ENCODE measurements at places on chromosomes 5 and 9.

- DNase-seq: no peak
Measured at GRCh38 chr5:178332210-178332641, 99.6 kb upstream of the PHYKPL start.

DNA sequence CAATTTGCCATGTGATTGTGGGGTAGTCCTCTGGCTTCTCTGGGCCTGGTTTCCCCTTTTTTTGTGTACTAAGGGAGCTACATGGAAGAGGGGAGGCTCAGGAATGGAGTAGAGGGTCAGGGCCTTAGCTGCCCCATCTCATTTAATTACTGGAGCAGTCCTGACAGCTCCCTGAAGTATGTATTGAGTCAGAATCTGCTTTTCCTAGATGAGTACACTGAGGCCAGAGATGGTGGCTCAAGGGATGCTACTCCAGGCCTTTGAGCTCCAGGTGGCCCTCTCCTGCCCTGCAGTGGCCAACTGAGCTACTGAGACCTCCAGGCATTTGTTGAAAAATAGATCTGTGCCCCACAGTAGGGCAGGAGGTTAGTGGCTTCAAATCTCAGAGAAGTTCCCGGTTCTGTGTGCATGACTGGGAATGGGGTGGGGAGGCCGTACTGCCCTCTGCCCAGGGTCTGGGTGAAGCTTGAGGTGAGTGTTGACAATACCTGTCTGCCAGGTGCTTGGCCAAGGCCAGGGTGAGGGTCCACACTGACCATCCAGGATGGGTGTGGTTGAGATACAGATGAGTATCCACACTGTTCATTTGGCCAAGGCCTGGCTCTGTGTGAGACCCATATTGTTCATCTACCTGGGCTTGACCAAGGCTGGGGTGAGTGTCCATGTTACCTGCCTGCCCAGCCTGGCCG, 45.7 kb downstream of the CXXC5 start:
- no peak for DNase-seq

DNA sequence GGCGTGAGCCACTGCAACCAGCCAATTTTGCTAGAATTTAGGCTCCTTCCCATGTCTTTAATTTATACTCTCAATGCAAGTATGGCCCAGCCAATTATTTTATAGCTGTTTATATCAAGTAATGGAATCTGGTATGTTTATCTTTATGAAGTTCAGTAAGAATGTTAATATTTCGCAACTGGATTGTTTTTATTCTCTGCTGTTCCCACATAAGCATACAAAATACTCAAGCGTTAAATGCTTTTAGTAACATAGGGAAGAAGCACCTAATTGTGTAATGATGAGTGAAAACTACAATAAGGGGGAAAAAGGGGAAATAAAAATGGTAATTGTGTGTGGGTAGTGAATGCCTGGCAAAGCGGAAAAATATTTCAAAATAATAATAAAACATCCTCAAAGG, 21.3 kb downstream of the PWWP2A start:
- DNase-seq: peak; percentile 38

GRCh38 chr5:110053824-110054223, 364.1 kb downstream of the MAN2A1 start:
- DNase-seq: no peak

- DNase-seq: no peak
Measured at GRCh38 chr9:8890695-8891094, 1091.1 kb upstream of the DMAC1 start.

DNA sequence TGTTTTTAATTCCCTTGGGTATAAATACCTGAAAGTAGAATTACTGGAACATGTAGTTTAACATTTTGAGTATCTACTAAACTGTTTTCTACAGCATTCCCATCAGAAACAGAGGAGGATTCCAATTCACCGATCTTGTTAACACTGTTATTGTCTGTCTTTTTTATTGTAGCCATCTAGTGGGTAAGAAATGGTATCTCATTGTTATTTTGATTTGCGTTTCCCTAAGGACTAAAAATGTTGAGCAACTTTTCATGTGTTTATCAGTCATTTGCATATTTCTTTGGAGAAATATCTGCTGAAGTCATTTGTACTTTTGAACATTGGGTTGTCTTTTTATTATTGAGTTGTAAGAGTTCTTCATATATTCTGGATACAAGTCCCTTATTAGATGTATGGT, 135.2 kb upstream of the NFIL3 start:
- no peak for DNase-seq

DNA sequence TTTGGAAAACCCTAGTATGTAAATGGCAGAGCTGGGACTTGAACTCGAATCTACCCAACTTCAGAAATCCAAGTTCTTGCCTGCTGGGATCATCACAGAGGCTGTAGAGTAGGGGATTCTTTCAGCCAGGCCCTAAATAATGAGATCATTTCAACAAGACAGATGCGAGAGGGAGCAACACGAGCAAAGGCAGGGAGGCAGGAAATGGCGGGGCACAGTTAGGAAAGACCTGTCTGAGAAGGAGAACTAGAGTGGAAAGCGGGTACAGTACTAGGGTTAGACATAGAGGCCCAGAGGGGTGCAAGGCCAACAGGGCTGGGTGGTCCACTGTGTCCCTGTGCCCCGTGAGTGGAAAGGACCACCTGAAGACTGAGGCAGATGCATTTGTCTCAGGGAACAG, 46.1 kb downstream of the MVB12B start:
- DNase-seq: peak; percentile 30

GRCh38 chr5:5986492-5987178, 391.7 kb downstream of the MED10 start:
- no peak for DNase-seq

DNA sequence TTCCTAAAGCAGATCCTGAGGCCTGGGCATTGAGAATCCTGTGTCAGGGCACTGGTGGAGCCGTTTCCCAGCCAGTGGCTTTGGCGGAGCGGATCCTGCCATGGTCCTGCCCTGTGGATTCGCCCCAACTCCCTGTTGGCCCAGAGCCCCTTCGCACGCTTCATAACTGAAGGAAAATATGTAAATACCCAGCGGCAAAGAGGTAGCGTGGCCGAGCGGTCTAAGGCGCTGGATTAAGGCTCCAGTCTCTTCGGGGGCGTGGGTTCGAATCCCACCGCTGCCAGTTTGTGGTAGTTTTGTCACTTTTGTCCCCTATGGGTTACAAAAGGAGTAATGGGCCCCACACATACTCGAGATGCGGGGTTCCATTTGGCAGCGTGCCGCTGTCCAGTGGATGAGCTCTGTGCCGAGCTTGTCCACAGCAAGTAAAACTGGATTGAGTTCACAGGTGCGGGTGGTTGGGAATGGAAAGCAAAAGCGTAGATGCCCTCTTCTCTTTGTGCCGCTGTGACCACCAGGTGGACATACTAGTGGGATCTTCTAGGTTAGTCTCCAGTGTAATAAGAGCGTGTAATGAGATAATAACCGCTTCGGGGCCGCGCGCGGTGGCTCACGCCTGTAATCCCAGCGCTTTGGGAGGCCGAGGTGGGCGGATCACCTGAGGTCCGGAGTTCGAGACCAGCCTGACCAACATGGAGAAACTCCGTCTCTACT, 17.3 kb downstream of the TRIM7 start:
- peak; percentile 80 for DNase-seq

DNA sequence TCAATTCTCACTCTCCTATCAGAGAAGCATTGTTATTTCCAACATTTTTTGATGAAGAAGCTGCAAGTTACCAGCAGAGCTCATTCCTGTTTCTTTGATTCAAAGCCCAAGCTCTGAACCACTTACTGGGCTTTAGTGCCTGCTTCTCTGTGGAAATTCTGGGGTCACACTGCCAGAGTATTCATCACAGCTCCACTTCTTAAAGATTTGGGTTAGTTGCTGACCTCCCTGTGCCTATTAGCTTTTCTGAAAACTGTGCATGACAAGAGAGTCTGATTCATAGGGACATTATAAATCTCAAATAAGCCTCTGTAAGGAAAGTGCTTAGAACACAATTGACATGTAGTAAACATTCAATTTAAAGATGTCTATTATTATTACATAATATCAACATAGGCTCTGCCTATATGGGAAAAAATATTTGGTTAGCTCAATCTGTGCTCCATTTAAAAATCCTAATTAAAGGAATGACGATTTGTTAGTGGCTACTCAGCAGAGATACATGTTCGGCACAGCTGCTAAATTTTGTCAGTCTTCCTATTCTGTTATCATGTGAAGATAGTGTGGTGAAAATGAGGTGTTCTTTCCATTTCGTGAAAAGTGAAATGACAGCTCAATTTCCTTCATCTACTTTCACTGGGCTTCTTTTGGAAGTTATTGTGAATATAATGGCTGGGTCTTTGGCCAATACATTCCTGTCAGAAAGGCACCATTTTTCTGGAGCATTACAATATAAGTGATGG, 293.0 kb downstream of the KCTD16 start:
- DNase-seq: no peak

GRCh38 chr5:78041805-78042204, 252.7 kb downstream of the AP3B1 start:
- DNase-seq: no peak

DNA sequence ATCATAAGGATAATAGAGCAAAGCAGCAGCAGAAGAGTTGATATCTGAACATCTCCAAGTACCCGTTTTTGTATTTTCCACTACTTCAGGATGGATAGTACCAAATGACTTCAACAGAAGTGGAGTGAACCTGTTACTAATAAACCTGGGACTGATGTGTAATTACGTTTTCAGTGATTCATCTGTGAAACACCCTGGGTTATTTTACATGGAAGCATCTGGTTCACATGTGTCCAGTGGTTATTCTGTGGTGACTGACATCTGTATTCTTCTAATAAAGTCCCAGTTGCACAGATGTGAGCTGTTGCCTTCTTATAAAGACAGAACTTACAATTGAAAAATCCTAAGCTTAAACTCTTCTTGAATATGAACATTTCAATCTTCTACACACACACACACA, 139.7 kb upstream of the VCAN start:
- no peak for DNase-seq

- no peak for DNase-seq
Measured at GRCh38 chr5:179964015-179964414, 56.3 kb upstream of the TBC1D9B start.

DNA sequence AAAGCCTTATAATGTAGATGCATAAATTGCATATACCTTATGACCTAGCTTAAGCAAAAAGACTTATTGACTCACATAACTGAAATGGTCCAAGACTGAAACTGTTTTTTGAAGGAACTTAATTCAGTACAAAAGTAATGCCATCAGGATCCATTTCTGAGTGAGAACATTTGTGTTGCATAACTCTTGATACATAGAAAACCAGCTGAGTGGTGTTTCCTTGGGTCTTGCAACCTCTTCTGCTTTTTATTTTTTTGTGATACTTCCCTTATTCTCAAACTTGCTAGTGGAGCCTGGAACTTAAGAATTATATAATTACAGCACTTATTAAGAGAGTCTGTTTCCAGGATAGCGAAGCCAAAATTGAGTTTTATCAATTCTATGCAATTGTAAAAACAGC, 272.0 kb downstream of the MAN2A1 start:
- peak; percentile 92 for DNase-seq

GRCh38 chr9:116425244-116425643, 261.9 kb upstream of the TRIM32 start:
- no peak for DNase-seq

GRCh38 chr9:111938427-111938800, 41.8 kb downstream of the UGCG start:
- DNase-seq: peak; percentile 18

DNA sequence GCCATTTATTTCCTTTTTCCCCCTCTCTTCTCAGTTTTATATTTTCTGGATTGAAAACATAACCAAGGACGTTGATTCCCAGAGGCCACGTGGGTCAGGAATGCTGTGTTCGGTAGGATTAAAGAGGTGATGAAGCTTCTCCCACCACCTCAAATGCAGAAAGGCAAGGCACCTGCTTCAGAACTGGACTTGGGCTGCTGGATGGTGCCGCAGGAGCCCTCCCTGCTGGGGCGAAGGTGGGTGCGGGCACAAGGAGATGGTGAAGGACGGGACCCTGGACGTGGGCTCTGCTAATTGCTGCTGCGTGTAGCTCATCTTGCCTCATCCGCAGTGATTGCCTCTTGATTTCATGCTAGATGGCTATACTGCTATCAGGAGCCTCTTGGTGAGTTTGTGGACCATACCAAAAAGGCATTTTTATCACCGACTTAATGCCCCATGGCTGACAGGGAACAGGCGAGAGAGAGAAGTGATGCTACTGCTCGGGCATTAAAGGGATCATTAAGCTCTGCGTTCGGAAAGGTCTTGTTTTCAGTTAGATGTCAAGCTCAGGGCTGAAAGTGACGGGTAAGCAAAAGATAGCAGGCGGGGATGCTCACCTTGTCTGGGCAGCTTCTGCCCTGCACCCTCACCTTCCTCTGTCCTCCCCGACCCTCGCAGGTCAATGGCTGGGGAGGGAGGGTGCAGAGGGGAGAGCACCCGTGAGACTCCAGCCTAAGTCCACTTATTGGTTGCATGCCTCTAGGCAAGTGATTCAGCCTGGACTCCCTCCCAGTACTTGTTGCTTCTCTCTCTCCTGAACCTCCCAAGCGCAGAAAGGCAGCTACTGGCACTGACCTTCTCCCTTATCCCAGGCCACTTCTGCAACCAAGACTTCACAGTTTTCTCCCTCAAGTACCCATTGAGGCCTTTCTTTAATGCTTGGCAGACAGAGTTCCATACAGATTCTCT, 71.6 kb upstream of the FSTL4 start:
- DNase-seq: no peak

GRCh38 chr9:95181226-95181818, 136.2 kb downstream of the FANCC start:
- no peak for DNase-seq

Data from suppressor macrophage (primary cell).